NCI-H1092 (cell line): ENCODE measurements at places on chromosomes 3 and 15.

DNA sequence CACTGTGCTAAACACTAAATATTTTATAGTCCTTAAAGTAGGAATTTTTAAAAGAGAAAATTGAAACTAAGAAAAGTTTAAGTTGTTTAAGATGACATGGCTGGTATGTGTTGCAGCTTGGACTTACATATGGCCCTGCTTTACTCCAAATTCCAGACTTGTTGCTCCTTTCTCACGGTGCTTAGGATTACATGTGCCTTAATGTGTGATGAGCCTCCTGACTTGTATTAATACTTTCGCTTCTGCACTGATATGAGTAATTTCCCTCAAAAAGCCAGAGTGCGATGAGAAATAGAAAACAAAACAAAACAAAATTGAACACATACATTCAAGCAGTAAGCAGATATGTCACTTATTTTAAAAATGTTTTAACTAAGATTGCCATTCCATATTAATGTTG lies 250.2 kb downstream of the VGLL3 start:
- no peak for DNase-seq

GRCh38 chr3:13518516-13518953 lies 30.4 kb upstream of the FBLN2 start:
- DNase-seq, result no peak

DNA sequence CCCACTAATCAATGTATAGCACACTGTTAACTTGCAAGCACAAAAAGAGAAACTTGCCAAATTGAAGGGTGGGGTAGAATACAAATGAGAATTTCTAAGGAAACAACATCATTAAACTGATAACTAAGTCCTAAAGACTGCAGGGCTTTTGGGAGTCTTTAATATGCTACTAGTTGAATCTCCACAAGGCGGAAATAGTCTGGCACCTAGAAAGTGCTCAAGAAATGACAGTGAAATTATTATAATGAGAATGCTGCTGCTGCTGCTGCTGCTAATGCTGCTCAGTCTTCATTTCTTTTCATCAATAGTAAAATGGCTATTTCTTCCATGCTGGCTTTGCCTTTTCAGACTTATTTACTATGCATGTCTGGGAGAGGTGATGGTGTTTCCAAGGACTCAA lies 91.8 kb downstream of the BTD start:
- no peak for DNase-seq

GRCh38 chr3:46400000-46400734 lies 6.7 kb downstream of the CCR5AS start:
- DNase-seq, result no peak

GRCh38 chr3:88180398-88180999 lies 30.7 kb downstream of the C3orf38 start:
- no peak for DNase-seq

- DNase-seq, result no peak
These were observed 133.5 kb downstream of the PDZRN3 start for GRCh38 chr3:73491287-73491662.

DNA sequence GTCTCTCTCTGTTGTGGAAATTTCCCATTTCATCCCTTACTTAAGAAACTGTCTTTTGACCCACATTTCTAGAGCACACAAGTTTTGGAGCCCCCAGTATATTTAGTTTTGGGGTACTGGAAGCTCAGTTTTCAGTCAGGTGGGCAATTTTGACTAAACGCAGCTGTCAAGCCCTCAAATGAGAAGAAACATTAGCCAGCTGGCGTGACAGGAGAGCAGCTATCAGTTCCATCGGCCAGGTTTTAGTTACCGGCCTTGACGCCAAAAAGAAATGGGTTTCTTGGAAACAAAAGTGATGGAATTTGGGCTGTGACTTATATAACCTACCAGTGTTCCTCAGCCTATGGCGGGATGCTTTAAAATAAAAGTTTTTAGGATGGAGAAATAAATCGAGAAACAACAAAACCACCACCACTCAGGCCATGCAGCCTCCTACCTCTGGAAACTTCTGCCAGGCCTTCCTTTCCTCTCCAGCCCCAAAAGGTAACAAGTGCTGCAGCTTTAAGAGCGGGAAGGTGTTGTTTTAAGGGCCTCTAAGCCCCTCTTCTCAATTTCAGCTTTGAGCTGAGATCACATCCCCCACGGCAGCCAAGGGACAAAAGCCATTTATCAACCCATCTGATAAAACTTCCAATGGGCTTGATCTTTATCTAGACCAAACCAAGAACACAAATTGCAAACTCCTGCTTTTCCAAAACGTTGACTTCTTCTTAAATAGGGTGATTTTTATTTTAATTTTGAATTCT lies 18.3 kb downstream of the RGMA start:
- no peak for DNase-seq

- DNase-seq, result no peak
These were observed 309.8 kb downstream of the GBE1 start for GRCh38 chr3:81451611-81452010.
